GM12891 (cell line): ENCODE measurements at places on chromosomes 5 and 9.

DNA sequence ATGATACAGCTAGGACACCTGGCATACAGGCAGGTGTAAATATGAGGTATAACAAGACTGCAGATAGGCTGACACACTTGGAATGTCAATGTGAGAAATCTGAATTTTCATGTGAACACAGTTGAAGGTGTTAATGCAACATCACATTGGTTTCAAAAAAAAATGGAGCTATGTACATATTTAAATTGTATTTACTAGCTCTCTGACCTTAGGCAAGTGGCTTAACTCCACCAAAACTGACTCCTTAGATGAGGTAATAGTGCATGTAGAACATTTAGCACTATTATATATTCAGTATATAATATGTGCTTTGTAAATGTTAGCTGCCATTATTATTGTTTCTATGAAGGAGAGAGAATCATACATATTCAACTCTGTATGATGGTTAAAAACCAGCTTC, 48.0 kb downstream of the HTR4 start:
- DNase-seq: no peak

DNA sequence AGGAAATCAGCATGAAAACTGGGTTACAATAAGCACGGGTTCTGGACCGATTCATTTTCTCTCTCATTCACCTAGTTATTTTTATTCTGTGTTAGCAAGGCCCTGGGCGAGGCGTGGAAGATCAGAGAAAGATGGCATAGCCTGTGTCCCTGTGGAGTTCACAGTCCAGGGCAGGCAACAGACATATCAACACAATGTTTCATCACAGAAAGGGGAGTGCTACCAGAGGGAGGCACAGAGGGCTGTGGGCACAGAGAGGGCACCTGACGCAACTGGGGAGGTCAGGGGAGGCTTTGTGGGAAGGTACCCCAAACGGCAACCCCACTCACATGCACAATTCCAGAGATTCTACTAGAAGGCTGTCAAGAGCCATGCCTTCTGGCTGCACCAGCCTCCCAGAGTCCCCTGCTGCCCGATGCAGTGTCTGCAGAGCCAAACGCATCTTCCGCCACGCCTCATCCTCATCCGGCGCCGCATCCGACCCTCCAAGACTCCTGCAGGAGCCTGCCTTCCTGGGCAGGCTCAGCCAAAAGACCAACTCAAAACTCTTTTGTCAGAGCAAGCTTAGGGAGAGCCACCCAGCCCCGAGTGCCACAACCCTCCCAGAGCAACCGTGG, 1.4 kb downstream of the FAM193B start:
- no peak for DNase-seq

- peak; percentile 12 for DNase-seq
These were observed 8.7 kb upstream of the RANBP6 start for GRCh38 chr9:6024035-6024554.

DNA sequence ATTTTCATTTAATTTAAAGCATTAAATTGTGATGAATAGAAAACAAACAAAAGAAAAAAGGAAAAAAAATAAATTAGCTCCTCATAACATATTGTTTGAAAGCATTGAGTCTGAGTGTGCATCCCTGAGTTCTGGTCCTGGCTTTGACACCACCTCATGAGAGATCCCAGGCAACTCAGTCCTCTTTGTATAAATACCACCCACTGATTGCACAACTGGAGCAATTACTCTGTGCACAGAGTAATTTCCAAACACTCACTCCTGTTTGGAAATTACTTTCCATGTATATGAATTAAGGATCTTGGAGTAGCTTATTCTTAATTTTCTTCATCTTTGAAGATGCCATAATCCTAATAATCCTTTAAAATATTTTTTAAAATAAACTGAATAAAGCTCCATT, 59.4 kb upstream of the C5orf46 start:
- no peak for DNase-seq

GRCh38 chr5:124285071-124285470, 461.4 kb downstream of the ZNF608 start:
- no peak for DNase-seq

DNA sequence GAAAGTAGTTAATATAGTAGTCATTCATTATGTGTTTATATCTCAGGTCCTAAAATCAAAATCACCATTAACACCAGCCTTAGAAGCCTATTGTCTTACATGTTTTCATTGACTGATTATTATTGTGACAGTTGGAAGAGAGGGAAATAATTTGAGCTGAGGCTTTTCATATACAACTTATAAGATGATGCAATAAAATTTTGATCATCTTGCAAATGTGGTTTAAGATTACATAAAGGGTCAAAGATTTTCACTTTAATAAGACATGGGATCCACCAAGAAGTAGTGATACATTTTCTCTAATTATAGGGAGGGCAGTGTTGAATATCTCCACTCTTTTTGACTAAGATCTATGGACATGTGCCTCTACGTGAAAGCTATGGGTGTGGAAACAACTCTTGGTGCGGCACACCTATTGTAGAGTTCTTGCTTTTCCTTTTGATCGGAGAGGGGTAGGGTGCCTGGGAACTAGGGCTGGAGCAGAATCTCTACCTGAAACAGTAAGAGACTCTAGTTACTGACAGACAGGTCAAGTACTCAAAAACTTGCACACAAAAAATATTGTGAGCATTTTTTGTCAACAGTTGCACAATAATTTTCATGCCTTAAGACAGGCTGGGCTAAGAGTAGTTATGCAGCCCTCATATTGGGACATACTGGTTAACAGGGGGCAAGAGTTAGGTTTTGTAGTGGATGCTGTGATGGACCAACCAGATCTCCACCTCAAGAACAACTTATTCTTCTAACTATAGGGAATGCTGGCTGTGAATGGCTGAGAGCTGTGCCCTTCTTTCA, 139.3 kb upstream of the FST start:
- no peak for DNase-seq

GRCh38 chr9:125932746-125933455, 185.7 kb downstream of the PBX3 start:
- DNase-seq: no peak

DNA sequence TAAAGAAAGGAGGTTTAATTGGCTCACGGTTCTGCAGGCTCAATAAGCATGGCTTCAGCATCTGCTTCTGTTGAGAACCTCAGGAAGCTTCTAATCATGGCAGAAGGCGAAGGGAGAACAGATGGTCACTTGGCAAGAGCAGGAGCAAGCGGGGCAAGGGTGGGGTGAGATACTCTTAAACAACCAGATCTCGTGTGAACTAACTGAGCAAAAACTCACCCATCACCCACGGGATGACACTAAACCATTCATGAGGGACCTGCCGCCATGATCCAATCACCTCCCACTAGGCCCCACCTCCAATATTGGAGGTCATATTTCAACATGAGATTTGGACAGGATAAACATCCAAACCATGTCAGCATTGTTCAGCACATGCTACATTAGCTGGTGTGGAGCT, 89.1 kb upstream of the HAND1 start:
- no peak for DNase-seq

DNA sequence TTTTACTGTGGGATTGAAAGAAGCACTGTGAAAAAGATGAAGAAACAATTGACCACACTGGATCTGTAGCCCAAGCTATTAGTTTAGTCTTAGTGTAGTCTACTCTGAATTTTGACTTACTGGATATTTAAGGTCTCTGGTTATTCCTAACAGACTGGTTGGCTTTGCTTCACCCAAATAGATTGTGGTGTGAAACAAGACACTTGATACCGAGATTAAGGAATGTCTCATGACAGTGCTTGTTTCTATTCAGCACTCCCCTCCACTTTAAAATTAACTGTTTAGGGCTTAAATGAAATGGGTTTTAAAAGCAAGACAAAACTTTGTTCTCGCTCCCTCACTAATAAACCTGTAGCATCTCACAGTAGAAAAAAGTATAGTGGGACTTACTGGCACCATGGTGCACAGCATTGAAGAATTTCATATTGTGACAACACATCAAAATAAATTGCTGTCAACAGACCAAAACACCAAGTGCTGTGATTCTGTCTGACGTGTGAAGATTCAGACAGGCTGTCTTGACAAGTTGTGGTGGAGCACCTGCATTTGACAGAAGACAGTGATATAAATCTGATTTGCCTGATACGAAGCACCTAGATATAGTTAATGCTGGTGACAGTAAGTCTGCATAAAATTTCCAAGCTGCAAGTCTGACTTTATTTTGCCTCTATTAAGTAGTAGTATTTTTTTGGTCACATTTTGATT, 73.1 kb downstream of the PBX3 start:
- DNase-seq: no peak

DNA sequence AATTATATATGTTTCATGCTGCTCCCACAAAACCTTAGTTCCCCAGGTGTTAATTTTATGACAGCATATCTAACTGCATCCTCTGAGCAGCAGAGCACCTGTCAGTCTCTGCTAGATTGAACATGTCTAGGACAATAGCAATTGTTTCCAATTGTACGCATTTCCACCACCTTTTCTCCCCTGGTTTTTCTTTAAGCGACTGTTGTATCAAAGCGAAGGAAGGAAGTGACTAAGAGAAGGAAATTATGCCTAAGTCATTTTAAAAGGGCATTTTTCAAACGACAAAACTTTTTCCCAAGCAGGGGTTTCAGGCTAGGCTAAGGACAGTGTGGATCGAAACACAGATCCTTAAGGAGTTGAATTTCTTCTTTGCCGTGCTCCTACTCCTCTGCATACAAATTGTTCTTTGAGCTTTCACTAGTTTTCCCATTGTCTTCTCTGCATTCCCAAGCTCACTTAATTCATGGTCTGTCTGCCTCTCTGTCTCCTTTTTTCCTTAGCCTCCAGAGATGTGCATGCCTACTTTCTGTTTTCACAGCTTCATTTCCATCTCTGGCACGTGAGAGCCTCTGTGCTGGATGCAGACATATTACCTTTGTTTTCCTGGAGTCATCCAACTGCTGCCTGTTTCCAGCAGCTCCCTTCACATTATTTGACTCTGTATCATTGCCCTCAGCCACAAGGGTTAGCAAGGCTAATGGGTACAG, 39.4 kb upstream of the STARD4 start:
- no peak for DNase-seq

DNA sequence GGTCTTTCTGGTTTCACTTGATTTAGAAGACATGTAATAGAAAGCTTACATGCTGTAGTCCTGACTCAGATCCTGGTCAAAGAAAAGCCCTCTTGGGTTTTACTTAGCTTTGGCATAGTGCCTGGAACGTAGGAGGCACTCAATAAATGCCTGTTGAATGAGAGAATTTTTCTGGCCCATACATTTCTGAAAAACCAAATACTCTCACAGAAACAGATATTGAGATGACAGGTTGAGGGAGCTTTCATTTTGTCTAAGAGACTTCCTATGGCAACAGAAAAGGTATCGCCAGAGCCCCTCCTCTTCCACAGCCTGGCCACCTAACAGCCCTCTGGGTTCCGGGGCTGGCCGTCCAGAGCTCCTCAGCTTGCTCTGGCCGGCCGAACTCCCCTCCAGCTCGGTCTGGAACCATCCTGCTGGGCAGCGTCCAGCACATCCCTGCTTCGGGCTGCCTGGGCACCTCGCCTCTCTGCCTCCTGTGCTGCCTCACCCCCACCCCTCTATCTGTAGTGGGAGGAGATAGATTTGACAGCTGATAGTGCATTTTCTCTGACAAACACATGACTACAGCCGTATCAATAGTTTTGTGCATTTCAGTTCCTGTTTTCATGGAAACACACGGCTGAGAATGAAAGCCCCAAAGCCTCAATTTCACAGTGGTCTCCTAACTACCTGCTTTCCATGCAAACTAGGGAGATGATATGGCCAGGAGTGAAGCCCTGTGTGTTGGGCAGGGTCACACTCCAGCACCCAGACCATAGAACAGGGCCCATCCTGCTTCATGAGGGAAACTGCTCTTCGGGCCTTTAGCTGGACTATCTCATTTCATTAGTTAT, 1.1 kb downstream of the IL4 start:
- peak; percentile 66 for DNase-seq

DNA sequence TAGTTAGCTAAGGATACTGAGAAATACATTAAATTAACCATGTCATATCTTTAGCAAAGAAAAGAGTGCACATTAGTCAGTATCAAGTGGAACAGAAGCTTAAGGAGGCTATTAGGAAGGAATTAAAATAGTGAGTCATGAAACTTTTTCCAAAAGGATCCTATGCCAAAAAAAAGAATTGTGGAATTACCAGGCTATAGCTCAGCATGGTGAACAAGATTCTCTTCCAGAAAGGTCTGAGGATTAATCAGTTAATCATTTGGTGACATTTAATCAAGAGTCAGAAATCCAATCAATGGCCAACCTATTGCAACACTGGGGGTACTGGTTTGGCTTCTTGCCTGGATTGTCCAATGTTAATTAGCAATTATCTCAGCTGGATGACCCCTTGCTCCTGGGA, 244.5 kb upstream of the NMUR2 start:
- no peak for DNase-seq

DNA sequence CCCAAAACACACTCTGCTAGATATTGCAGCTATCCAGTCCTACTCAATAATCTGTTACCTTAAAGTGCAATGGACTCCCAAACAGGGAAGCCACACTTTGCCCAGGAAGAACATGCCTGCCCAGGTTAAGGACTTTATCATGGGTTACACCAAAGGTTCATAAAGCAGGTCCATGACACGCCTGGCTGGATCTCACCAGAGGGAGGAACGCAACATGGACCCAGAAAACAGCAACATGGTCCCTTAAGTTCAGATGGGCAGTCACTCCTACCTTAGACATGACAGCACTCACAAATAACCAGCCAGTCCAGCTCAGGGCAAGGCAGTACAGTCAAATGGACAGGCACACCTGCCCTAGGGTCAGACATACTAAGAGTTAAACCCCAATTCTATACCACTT, 3.8 kb downstream of the P4HA2 start:
- DNase-seq: no peak

GRCh38 chr5:175773534-175774070, 97.8 kb upstream of the CPLX2 start:
- no peak for DNase-seq

GRCh38 chr5:116313366-116313765, 228.5 kb downstream of the COMMD10 start:
- no peak for DNase-seq

DNA sequence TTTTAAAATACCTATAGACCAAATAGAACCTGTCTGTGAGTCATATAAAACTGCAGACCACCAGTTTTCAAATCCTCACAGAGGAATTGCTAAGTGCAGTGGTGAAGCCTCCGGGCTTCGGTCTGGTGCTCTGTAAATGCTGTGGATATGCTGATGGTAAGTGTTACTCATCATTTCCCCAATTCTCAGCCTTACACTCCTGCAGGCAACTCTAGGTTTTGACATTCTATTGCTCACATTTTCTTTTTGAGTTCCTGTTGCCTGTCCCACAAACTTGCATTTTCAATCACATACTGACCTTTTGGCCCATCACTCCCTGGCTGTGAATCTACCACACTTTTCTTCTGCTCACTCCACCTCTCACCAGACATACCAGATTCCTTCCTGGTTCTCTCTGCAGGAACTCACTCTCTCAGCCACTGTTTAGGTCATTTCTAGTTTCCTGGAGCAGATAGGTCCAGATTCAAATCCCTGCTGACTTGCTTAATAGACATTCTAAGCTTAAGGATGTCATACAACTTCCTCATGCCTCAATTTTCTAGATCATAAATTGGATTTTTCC, 192.9 kb downstream of the RAB3C start:
- no peak for DNase-seq

- no peak for DNase-seq
These were observed 47.5 kb downstream of the TENT4A start for GRCh38 chr5:6760686-6761085.

GRCh38 chr9:116873937-116874914, 187.1 kb downstream of the TRIM32 start:
- no peak for DNase-seq

GRCh38 chr9:123349691-123350480, 6.1 kb upstream of the CRB2 start:
- DNase-seq: peak; percentile 80
